ENCODE measurements at places on chromosomes 16 and 17. TPM values are rescaled to one million over a fixed set of nuclear protein-coding genes. Genes with fewer than 3 reads are reported as not detected.

DNA sequence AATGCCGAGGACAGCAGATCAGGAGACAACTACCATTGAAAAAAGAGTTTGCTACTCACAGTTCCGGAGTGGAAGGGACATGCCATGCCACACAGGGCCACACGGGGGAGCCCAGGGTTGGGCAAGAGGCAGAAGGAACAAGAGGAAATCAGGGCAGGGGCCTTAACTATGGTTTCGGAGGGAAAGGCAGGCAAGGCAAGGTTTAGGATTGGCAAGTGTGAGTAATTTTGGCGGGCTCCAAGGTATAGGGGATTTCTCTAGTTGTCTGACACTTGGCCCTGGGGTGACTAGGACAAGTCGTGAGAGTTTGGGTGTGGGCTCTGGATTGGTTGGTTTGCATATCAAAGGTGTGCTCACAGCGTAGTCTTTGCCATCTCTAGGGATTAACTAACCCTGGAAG lies 27.0 kb upstream of the NTN1 start:
- DNase-seq, result peak; percentile 90

SLC16A11 gene
- total RNA-seq, result 1.1 TPM

DNA sequence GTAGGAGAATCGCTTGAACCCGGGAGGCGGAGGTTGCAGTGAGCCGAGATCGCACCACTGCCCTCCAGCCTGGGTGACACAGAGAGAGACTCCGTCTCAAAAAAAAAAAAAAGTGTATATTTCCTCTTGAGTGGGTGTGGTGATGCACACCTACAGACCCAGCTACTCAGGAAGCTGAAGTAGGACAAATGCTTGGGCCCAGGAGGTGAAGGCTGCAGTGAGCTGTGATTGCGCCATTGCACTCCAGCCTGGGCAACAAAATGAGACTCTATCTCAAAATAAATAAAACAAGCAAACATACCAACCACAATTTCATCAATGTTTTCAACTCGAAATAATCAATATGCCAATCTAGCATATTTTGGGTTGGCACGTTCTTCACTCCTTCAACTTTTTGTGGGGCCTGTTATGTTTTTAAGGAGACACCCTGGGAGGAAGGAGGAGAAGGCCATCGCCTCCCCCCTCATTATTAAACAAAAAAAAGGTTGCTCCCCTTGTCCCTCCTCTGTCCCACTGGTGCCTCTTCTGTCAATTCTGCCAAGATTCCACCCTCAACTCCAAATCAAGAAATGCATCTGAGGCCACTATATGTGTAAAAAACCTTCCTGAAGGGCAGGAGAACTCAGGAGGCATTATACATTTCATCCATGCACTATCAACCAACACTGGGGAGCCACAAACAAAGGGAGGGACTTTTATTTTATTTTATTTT lies 52.4 kb upstream of the ATF7IP2 start:
- DNase-seq, result no peak

GRCh38 chr16:65254144-65254543 lies 132.3 kb upstream of the CDH11 start:
- no peak for DNase-seq

- peak; percentile 73 for DNase-seq
Measured at GRCh38 chr16:12089492-12090150, 113.1 kb downstream of the SNX29 start.

- DNase-seq, result no peak
Measured at GRCh38 chr16:71443714-71444113, 1.9 kb upstream of the TLE7 start.

- no peak for DNase-seq
Measured at GRCh38 chr17:72614871-72615626, 477.4 kb downstream of the SLC39A11 start.

DNA sequence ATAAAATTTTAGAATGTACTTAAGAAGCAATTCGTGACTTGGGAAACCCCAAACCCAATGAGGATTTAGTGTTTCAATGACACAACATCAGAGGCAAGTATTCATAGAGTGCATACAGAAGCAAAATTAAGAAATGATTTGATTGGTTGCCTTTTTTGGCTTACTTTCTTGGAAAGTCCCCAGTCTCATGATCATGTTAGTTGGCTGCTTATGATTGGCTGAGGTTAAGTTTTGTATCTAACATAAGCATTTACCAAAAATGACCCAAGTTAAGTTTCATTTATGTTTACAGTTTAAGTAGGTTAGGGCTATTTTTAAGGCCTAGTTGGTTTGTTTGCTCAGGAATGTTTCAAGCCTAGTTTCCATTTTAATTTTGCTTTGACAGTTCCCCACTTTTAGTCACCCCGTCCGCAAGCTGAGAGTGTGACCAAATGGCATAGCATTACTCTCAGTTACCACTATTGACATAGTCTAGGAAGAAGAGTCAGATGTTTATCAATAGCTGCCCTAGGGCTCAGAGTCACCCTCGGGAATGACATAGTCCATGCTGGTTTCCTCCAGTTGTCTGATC lies 36.2 kb downstream of the DGKE start:
- DNase-seq, result no peak

- DNase-seq, result no peak
Measured at GRCh38 chr17:68819465-68819864, 135.7 kb downstream of the ABCA8 start.

GRCh38 chr17:47292206-47292605 lies 31.5 kb upstream of the EFCAB13 start:
- DNase-seq, result no peak

DNA sequence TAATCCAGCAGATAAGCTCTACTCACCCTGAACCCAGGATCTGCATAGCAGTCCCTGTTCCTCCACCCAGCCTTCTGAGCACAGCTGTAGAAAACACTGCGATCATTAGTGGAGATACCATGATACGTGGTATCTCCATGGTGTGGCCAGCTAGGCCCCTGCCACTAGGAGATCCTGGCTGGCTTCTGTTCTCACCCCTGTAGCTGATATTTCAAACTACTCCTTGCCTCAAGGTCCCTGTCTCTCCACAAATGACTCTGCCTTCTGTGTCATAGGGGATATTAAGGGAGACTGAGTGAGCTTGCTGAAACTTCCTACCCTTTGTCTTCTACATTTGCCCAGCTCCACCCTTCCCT lies 44.3 kb downstream of the ERN1 start:
- DNase-seq, result no peak

DNA sequence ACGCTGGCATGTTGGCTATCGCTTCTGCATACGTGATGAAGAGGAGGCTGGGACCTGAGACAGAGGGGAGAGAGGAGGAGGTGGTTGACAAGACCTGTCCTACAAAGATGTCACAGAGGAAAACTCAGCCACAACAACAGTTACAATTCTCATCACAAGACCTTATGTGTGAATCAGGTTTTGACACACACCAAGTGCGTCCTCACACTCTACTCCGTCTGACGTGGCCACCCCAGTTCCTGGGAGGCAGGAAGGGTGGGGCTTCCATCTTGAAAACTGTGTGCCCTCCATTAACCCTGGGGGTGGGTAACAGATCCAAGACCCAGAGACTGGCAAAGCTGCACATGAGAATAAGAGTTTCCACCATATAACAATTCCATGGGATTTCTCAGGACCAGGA lies 24.1 kb downstream of the SLC6A4 start:
- no peak for DNase-seq

GRCh38 chr16:80596507-80597207 lies 55.9 kb downstream of the DYNLRB2 start:
- DNase-seq, result no peak

GRCh38 chr17:42706732-42707131 lies 24.4 kb downstream of the CNTNAP1 start:
- no peak for DNase-seq

ST3GAL2 gene
- total RNA-seq, result 24.2 TPM

- DNase-seq, result no peak
Measured at GRCh38 chr16:2968368-2968737, 795 bp upstream of the PAQR4 start.

CCL16 gene
- not detected for total RNA-seq

- DNase-seq, result no peak
Measured at GRCh38 chr16:49127103-49127502, 154.5 kb downstream of the CBLN1 start.

DNA sequence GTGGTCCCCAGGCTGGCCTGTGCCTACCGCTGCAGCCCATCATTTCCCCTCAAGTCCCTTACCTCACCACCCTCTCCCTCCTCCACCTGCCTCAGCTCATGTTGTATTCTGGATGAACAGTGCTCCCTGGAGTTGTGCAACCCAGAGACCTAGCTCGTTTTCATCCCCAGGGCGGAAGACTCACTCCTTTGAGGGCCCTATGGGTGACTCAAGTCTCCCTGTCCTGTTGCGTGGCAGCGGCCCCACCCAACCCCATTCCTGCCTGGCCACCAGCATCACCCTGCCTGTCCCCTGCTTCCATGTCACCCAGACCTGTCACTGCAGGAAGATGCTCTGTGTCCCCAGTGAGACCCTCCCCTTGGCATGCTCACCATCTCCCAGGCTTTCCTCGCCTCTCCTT lies 3.3 kb downstream of the ALOX12B start:
- DNase-seq, result no peak

GRCh38 chr16:77738706-77739558 lies 16.6 kb downstream of the NUDT7 start:
- DNase-seq, result no peak

All from cardiac septum (tissue), 1 donor.